Kasumi-1 (cell line): ENCODE measurements at places on chromosomes 2 and 18.

GRCh38 chr18:35355140-35355618 is 11.0 kb upstream of the ZNF24 start:
- DNase-seq: peak; percentile 77

GRCh38 chr2:129165006-129165405 is 814.5 kb upstream of the RAB6C start:
- no peak for DNase-seq

DNA sequence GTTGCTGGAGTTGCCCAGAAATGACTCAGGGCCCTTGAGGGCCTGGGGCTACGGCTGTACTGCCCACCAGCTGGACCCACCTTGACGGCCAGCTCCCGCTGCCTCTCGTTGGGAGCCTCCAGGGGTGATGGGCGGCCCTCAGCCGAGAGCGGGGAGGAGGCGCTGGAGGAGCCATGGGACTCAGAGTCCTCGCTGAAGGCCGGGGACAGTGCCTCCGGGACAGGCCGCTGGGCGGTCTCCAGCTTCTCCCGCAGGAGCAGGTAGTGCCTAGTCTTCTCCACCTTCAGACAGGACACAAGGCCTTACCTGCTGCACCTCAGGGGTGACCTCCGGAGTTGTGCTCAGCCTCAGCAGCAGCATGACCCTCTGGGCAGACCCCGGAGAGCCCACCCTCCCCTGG is 30.7 kb downstream of the AQP12A start:
- DNase-seq: no peak

GRCh38 chr2:147846412-147847081 is 1.7 kb downstream of the ACVR2A start:
- DNase-seq: no peak

- DNase-seq: no peak
These were observed 106.9 kb downstream of the B3GNT2 start for GRCh38 chr2:62302631-62303435.

GRCh38 chr2:142596334-142597088 is 281.0 kb upstream of the KYNU start:
- DNase-seq: no peak

DNA sequence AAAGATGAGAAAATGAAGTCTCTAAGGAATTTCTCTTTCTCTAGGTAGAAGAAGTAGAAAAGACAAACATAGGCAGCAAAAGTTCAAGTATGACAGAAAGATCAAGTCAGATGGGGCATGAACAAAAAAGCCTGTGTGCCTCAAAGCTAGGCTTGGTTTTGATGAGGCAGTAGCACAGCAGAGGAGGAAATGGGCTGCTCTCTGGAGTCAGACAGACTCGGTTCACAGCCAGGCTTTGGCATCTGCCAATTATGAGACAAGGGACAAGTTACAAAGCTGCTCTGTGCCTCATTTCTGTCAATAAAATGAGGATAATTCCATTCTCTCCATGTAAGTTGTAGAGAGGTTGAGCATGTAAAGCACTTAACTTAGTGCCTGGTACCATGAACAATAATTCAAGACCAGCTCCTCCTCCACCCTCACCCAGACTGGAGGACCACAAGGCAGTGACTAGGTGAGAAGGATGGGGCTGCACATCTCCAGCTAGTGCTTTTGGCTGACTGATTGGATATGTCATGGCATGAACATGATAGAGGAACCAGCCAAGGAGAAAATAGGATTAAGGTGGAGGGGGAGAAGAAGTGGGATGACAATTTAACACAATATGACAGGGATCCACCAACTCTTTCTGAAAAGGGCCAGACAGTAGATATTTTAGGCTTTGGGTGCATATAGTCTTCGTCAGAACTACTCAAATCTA is 84.6 kb downstream of the TMEM163 start:
- no peak for DNase-seq

DNA sequence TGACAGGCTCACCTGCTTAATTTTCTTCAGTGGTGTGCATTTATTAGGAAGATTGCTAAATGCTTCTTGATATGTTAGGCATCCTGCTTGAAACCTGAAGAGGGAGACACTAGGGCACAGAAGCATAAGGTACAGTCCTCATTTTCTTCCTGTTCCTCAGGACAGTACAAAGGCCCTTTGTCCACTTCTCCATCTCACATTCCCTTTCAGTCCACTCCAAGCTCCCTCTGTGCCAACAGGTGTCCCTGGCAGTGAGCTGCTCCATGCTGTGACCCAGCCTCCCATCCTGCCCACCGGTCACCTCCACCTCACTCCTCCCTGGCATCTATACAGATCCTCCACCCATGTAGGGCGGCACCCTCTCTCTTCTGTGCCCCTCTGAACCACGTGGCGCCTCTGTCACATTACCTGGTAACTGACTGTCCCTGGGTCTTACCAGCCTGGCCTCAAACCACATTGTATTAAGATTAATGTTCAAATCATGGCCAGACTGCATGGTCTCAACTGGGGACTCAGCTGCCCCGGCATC is 162.8 kb downstream of the VAPA start:
- no peak for DNase-seq

DNA sequence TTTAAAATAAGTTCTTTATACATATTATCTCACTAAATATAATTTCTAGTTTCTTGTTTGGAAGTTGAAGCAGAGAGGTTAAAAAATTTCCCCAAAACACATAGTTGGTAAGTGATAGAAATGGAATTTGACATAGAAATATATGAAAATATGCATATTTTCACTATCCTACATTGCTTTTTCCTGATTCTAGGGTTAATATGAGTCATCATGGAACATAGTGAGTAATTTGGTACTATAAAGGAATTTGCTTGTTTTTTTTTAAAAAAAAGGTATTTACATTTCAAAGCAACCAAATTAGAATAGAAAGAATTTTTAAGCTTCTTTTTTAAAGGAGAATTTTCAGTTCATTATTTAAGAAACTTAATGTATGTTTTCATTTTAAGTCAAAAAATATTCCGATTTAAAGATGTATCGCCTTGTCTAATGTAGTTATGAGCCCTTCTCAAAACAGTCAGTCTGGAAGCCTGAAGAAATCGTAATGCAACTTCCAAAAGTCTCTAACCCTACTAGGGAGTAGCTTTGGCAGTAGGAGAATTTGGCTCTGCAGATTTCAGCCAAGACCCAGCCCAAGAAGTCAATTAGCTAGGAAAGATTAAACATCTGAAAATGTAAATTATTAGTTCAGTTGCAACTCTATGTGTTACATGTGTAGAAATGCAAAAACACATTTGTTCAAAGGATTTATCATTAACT is 147.3 kb downstream of the RDH14 start:
- DNase-seq: no peak

GRCh38 chr2:12219761-12220160 is 473.3 kb downstream of the LPIN1 start:
- no peak for DNase-seq

- DNase-seq: no peak
These were observed 2.7 kb downstream of the CFAP65 start for GRCh38 chr2:219038600-219038999.

DNA sequence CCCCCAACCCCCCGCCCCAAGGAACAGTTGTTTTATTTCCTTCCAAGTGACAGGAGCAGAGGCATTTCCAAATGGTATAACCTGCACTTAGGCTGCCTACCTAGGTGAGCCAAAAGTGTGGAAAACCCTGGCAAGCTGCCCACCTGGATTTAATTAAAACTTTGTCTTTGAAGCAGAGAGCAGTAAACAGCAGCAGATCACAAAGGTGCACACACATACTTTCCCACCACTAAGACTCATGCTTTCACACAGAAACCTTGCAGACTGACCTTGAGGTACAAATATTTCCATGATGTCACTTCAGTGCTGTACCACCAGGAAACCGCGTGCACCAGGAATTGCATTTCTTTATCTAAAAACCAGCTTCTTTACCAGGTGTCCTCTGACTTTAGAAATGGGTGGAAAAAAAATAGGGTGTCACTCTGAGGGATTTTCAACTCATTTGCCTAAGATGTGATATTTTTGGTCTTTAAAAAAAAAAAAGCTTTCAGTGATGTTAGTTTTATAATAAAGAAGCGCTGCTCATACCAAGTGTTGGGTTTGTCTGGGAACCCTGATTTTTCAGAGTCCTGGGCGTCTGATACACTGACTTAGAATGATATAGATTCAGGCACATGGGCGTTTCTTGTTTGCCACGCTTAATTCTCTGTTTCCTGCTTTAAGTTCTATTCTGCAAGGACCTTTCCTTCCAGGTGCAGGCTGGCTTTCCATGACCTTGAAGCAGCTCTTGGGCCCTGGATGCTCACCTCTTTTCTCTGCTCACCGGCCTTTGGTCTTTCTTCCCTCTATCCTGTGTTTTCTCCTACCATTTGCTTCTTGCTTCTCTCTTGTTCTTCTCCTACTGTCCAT is 70.7 kb upstream of the BCL2L11 start:
- DNase-seq: no peak

GRCh38 chr18:50862401-50862800 is 16.5 kb upstream of the ME2 start:
- DNase-seq: peak; percentile 89

GRCh38 chr2:170313347-170313991 is 135.5 kb downstream of the MYO3B start:
- no peak for DNase-seq

GRCh38 chr2:17355608-17356329 is 162.5 kb downstream of the RAD51AP2 start:
- DNase-seq: no peak
